ENCODE measurements at places on chromosomes 13 and 19. TPM values are rescaled to one million over a fixed set of nuclear protein-coding genes. Genes with fewer than 3 reads are reported as not detected.

Gene AKT1S1
- 32.8 TPM for total RNA-seq

DNA sequence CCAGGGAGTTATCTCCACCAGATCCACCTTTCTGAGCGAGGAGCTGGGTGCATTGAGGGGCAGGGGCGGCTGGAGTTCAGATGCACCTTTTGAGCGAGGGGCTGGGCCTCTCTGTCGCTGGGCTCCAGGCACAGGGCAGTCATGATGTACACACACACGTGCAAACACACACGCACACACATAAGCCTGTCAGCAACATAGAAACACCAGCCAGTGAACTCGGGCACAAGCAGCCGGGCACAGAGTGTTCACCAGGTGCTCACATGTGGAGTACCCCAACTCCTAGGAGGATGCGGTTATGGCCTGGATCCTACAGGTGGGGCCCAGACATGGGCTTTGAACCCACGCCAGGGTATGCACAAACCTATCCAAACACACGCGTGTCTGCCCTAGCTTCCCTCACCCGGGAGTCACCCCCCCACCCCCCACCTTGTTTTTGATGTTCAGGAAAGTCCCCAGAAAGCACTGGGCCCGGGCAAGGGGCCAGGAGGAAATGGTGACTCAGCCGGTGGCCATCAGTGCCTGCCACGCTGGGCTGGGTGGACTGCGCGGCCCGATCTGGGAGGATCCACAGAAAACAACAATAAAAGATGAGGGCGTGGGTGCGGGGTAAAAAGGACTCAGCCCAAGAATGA is 13.3 kb downstream of the ARRDC2 start:
- peak; percentile 68 for DNase-seq
- peak overlapping the region; percentile 49 for H3K27ac ChIP-seq
- peaks cover 55% of the 10 kb centered on the region for H3K4me1 ChIP-seq
- no peaks in the 10 kb centered on the region for H3K27me3 ChIP-seq

GRCh38 chr19:798415-799075 is 1.3 kb downstream of the PTBP1 start:
- H3K36me3 ChIP-seq, result peaks cover 18% of the 10 kb centered on the region
- H3K4me1 ChIP-seq, result peaks cover 58% of the 10 kb centered on the region
- DNase-seq, result no peak
- peak overlapping the region; percentile 81 for H3K27ac ChIP-seq
- H3K4me3 ChIP-seq, result peak overlapping the region; percentile 68

DNA sequence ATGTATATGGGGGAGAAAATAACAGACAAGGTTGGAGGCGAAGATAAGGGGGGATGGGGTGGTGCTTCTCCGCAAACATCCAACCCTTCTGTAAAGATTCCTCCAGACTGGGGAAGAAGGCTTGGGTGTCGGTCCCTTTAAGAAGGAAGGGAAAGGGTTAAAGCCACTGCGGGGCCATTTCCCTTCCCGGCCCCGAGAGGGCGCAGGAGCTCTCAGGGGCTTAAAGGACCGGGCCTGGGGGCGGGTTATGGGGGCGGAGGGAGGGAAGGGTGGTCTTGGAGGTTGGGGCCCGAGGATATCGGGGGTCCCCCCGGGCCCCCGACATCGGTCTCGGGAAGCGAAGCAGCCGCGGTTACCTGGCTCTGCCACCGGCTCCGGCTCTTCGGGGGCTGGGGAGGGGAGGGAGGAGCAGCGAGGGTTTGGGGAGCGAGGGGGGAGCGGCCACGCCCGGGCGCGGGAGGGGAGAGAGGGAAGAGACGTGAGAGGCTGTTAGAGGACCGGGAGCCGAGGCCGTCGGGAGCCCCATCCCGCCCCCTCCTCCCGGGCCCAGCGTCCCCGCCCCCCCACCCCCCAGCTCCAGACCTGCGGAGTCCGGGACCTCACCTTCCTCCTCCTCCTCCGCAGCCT is 2.8 kb downstream of the TNNT1 start:
- H3K36me3 ChIP-seq, result no peaks in the 10 kb centered on the region
- H3K27ac ChIP-seq, result no peak overlapping the region
- no peaks in the 10 kb centered on the region for H3K4me1 ChIP-seq
- H3K4me3 ChIP-seq, result no peak overlapping the region

Gene VSIG10L
- total RNA-seq, result 3.3 TPM

GRCh38 chr13:42055500-42056085 is 7.1 kb downstream of the DGKH start:
- peak overlapping the region; percentile 43 for H3K27ac ChIP-seq
- no peaks in the 10 kb centered on the region for H3K36me3 ChIP-seq
- no peaks in the 10 kb centered on the region for H3K27me3 ChIP-seq
- no peak overlapping the region for H3K4me3 ChIP-seq

Gene CERS1
- total RNA-seq, result not detected

- no peaks in the 10 kb centered on the region for H3K4me1 ChIP-seq
- H3K27ac ChIP-seq, result no peak overlapping the region
- no peak for DNase-seq
- H3K27me3 ChIP-seq, result no peaks in the 10 kb centered on the region
Measured at GRCh38 chr13:44816701-44817100, 172.6 kb downstream of the NUFIP1 start.

GRCh38 chr13:98500963-98501421 is 75.9 kb downstream of the STK24 start:
- no peaks in the 10 kb centered on the region for H3K27me3 ChIP-seq
- no peak for DNase-seq
- no peak overlapping the region for H3K4me3 ChIP-seq
- H3K36me3 ChIP-seq, result peaks cover 5% of the 10 kb centered on the region

DNA sequence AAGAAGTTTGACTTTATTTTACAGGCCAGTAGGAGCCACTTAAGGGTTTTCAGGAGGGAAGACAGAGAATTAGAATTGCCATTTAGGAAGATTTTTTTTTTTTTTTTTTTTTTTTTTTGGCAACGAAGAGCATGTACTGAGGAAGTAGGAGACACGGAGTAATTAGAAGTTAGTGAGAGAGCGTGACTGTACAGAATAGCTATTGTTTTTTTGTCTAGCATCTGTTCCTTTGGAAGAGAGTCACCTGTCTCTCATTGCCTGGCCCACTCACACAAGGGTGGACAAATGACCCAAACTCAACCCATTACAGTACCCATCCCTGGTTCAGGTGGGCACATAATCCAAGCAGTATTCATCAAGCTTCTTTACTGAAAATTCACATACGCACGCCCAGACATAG is 166.7 kb downstream of the LACC1 start:
- H3K36me3 ChIP-seq, result no peaks in the 10 kb centered on the region
- H3K4me1 ChIP-seq, result no peaks in the 10 kb centered on the region
- H3K4me3 ChIP-seq, result no peak overlapping the region
- H3K27ac ChIP-seq, result no peak overlapping the region
- DNase-seq, result no peak

GRCh38 chr19:39341129-39341718 is 997 bp upstream of the SAMD4B start:
- H3K4me1 ChIP-seq, result peaks cover 58% of the 10 kb centered on the region
- DNase-seq, result no peak
- peak overlapping the region; percentile 97 for H3K4me3 ChIP-seq
- H3K27ac ChIP-seq, result peak overlapping the region; percentile 86
- H3K27me3 ChIP-seq, result no peaks in the 10 kb centered on the region

DNA sequence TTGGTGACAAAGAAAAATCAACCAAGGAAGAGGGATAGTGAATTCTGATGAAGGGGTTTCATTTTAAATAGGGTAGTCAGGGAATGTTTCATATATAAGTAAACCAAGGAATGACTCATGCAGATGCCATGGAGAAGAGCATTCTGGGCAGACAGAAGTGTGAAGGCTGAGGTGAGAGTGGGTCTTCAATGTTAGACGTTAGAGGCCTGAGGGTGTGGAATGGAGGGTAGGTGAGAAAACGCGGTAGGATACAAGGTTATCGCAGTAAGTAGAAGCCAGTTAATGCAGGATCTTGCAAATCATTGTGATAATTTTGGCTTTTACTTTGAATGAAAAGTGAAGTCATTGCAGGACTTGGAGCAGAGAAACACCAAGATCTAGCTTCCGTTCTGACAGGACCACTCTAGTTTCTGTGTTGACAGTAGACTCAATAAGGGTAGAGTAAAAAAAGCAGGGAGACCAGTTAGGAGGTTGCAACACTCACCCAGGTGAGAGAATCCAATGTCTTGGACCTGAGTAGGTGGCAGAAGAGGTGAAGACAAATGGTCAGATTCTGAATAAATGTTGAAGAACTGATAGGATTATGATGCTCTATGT is 225.2 kb upstream of the TMTC4 start:
- H3K36me3 ChIP-seq, result no peaks in the 10 kb centered on the region
- DNase-seq, result no peak
- no peaks in the 10 kb centered on the region for H3K4me1 ChIP-seq

DNA sequence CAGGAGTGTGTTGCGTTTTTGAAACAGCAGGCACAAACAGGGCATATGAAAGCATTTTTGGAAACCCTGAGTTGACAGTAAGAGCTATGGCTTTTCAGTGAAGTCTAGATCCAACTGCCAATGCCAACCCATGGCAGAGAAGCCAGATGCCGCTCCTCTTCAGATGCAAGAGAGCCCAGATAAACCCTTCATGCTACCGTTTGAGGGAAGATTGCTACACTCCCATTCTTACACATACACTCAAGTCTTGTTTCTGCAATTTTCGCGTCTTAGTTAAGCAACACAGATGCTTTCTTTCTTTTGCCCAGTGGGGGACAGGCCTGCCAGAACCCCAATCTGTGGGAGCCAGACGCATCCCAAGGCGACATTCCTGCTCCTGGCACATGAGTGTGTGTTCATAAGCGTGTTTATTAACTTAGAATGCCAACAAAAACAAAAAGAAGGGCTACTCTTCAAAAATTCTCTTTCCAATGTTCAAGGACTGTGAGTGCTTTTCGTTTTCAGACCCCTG is 10.4 kb downstream of the BORCS8 start:
- no peak for DNase-seq
- no peaks in the 10 kb centered on the region for H3K27me3 ChIP-seq
- peaks cover 4% of the 10 kb centered on the region for H3K36me3 ChIP-seq
- no peak overlapping the region for H3K4me3 ChIP-seq
- no peak overlapping the region for H3K27ac ChIP-seq
- no peaks in the 10 kb centered on the region for H3K4me1 ChIP-seq

Gene APOC4
- total RNA-seq, result not detected

Gene ZNF880
- total RNA-seq, result 15.6 TPM

GRCh38 chr19:50889638-50890037 is 16.4 kb downstream of the KLK2 start:
- no peaks in the 10 kb centered on the region for H3K4me1 ChIP-seq
- no peaks in the 10 kb centered on the region for H3K27me3 ChIP-seq
- H3K4me3 ChIP-seq, result no peak overlapping the region
- H3K36me3 ChIP-seq, result no peaks in the 10 kb centered on the region
- no peak for DNase-seq

Gene KRTDAP
- not detected for total RNA-seq

DNA sequence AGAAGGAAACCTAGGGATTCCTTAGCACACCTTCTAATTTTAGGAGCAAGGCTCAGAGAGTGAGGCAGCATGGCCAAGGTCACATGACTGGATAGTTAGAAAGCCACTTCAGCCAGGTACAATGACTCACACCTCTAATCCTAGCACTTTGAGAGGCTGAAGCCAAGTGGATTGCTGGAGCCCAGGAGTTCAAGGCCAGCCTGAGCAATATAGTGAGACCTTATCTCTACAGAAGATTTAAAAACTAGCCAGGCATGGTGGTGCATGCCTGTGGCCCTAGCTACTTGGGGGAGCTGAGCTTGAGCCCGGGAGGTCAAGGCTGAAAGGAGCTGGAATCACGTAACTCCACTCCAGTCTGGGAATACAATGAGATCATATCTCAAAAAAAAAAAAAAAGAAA is 69.2 kb downstream of the TEX26 start:
- H3K4me1 ChIP-seq, result no peaks in the 10 kb centered on the region
- H3K27ac ChIP-seq, result no peak overlapping the region
- no peak for DNase-seq
- H3K36me3 ChIP-seq, result no peaks in the 10 kb centered on the region
- H3K4me3 ChIP-seq, result no peak overlapping the region

Gene SHISA7
- not detected for total RNA-seq

GRCh38 chr19:42436006-42436405 is 6.7 kb downstream of the CXCL17 start:
- H3K27me3 ChIP-seq, result no peaks in the 10 kb centered on the region
- no peak overlapping the region for H3K4me3 ChIP-seq
- H3K27ac ChIP-seq, result no peak overlapping the region
- DNase-seq, result no peak

DNA sequence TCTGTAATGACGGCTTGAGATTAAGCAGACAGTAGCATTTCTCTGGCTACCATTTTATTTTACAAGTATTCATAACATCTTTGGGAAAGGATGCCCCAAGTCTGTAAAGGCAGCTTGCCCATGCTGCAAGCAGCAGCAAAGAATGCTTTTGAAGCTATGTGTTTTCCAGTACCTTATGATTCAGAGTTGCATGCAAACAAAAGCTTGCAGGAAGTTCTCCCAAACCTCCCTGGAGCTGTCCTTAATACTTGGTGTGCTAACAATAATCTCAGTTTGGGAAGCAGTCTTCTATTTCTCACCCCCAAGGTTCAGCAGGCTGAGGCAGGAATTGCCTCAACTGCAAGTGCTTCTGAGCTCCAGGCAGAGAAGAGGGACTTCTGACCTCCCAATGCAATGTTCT is 60.8 kb downstream of the CCNA1 start:
- H3K4me3 ChIP-seq, result no peak overlapping the region
- H3K27ac ChIP-seq, result no peak overlapping the region
- no peaks in the 10 kb centered on the region for H3K4me1 ChIP-seq

GRCh38 chr19:30604657-30605056 is 232.5 kb downstream of the ZNF536 start:
- H3K27me3 ChIP-seq, result no peaks in the 10 kb centered on the region
- no peak overlapping the region for H3K27ac ChIP-seq
- DNase-seq, result no peak
- no peak overlapping the region for H3K4me3 ChIP-seq

DNA sequence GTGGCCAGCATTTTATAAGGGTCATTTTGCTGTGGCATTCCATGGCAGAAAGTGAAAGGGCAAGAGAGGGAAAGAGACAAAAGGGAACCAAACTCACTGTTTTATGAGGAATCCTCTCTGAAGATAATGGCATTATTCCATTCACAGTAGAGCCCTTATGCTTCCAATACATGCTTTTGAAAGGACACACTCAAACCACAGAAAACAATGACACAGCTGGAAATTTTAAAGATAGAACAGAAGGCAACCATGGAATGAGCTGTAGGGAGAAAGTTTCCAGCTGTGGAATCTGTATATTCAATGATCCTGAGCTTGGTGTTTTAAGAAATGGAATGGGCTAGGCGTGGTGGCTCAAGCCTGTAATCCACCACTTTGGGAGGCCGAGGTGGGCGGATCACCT is 677.4 kb downstream of the SLITRK1 start:
- no peak overlapping the region for H3K4me3 ChIP-seq
- no peaks in the 10 kb centered on the region for H3K36me3 ChIP-seq
- no peaks in the 10 kb centered on the region for H3K27me3 ChIP-seq
- DNase-seq, result no peak
- H3K27ac ChIP-seq, result no peak overlapping the region

GRCh38 chr13:75299246-75299645 is 182.7 kb downstream of the TBC1D4 start:
- no peaks in the 10 kb centered on the region for H3K27me3 ChIP-seq
- H3K36me3 ChIP-seq, result peaks cover 11% of the 10 kb centered on the region
- H3K27ac ChIP-seq, result no peak overlapping the region
- H3K4me1 ChIP-seq, result peaks cover 12% of the 10 kb centered on the region

- H3K36me3 ChIP-seq, result no peaks in the 10 kb centered on the region
- DNase-seq, result no peak
- no peak overlapping the region for H3K27ac ChIP-seq
Measured at GRCh38 chr13:80858131-80858530, 517.2 kb upstream of the SPRY2 start.

- H3K4me3 ChIP-seq, result no peak overlapping the region
- DNase-seq, result no peak
- peaks cover 56% of the 10 kb centered on the region for H3K36me3 ChIP-seq
- H3K4me1 ChIP-seq, result peaks cover 40% of the 10 kb centered on the region
Measured at GRCh38 chr19:14442891-14443631, 10.0 kb downstream of the PKN1 start.

All from CD8-positive, alpha-beta memory T cell (primary cell).